NCI-H2081 treated with DMSO at 0.1 percent for 48 hours (cell line): ENCODE measurements at places on chromosomes 12 and 14.
A peak's percentile ranks its signal among the peaks of the same experiment; 100 is the strongest.

DNA sequence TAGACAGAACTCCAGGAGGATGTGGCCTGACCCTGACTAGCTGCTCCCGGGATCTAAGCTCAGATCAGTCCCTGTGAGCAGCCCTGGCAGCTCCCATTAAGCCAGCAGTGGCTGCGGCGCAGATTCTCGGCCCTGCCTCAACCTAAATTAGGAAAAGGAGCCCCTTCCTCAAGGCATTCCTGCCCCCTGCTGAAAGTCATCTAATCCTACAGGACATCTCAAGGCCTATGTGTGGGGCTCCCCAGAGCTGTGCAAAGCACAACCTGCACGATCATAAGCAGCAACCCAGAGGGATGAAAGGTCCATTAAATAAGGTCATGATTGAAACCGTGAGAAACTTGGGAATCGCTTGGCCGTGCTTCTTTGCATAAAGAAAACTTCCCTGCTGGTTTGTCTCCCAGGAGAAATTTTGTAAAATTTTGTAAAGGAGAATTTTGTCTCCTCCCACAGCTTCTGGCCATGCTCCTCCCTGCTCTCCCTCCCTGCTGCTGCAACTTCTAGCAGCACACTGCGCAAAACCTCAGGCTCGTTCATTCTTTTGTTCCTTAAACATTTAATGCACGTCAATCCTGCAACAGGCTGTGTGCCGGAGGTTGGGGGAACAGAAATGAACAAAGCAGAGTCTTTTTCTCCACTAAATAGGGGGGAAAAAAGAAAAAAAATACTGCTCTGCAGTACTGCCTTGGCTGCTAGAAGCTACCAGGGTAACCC lies 96.6 kb upstream of the SLC35F4 start:
- no peak for DNase-seq

GRCh38 chr12:107317751-107318555 lies 224.6 kb upstream of the CRY1 start:
- DNase-seq, result peak; percentile 57

DNA sequence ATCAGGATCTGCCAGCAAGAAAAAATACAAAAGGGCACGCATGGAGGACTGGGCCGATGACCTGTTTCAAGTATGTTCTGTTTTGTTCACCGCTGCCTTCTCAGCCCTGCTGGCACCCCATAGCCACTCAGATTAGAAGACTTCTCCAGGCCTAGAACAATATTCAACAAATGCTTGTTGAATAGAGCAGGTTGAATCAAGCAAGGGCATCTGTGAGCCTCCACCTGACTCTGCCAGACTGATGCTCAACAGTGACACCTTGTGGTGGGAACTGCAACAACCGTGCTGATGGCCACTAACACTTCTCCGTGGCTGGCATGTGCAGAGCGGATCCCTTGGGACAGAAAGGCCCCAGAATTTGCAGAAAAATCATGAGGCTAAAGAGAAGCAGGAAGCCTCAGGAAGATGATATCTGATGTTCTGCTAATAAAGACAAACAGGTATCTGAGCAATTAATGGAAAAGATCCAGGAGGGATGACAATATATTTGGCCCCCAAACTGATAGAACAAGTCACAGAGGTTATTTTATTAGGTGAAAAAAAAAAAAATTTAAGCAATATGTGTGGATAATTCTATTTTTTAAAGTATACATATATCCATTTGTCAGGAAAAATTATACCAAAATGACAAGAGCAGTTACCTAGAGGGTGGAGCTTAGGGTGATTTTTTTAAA lies 114.3 kb downstream of the KSR2 start:
- DNase-seq, result no peak

DNA sequence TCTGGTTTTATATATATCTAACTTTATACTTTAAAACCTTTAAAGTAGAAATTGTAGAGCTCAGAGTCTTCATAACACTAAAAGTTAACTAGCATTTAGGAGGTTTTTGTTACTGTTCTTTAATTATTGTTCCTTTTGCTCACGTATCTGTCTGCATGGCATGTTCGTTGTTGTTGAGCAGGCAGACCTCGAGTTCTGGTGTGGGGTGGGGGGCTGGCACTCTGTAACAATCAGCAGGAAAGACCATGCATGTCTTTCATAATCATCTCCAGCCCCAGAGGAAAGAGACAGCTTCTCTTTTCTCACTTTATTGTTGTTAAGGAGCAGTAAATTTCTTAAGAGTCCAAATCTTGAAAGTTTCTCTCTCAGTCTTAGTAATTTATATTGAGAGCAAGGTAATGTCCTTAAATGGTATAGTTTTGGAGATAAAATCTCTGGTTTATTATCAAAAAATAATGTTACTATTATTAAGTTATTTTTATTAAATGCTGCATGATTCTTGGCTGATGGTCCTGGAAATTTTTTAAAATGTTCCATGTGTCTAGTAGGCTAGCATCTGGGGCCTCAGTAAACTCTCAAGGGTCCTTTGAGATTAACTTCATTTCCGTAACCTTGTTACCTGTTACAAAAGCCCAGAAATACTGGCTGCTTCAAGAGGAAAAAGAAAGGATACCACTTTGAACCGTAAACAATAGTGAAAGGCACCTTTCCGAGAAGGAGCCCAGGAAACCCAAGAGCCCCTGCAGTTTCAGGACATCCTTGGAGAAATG lies 30.3 kb downstream of the CKB start:
- no peak for DNase-seq

- DNase-seq, result peak; percentile 45
Observed at GRCh38 chr12:30806989-30807694, 52.4 kb upstream of the CAPRIN2 start.
